ENCODE measurements at places on chromosomes 5 and 9.

- DNase-seq, result no peak
These were observed 382.4 kb downstream of the TMEM38B start for GRCh38 chr9:106076711-106077110.

GRCh38 chr9:72527801-72528195 lies 6.4 kb downstream of the TMC1 start:
- DNase-seq, result no peak

DNA sequence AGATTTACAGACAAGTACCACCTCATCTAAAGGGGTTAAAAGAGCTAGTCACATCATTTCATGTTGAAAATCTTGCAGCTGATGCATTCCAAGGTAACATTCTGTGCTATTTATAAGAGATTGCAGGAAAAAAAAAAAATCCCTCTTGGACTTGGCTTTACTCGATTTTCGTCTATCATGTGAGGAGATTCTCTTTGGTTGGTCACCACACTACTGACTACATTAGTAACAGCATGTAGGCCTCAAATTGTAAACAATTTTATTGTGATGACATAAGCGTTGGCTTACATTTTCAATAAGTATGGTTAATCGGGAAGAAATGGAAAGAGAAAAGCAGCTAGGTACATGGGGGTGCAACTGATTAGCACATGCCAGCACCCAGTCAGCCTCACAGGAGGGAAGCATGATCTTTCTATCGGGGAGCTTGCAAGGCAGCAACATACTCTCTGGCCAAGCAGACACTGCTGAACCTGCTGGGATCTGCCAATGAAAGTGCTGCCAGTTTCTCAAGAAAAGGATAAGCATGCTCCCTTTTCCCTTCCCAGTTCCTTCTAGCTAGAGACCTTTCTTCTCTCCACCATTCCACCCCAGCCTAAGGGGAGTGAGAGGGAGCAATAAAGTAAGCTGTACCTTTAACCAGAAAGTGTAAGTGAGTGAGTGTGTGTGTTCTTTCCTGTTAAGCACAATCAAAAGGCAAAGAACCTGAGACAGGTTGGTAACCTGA lies 7.5 kb downstream of the NREP start:
- DNase-seq, result no peak

DNA sequence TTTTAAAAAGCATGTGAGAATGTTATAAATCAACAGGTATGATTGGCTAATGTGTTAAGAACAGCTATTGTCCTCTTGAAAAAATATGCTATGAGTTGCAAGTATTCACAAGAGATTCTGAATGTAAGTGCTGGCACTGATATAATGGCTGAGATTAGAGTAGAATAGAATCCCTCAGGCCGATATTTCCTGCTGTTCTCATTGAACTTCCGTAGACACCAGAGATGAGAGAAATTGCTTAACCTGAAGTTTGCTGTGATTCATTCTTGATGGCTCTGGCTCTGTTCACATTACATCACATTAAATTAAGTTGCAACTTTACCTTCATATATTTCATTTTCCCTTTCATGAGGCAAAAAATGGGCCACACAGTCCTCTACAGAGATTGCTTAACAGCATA lies 114.5 kb downstream of the BAAT start:
- DNase-seq, result no peak

DNA sequence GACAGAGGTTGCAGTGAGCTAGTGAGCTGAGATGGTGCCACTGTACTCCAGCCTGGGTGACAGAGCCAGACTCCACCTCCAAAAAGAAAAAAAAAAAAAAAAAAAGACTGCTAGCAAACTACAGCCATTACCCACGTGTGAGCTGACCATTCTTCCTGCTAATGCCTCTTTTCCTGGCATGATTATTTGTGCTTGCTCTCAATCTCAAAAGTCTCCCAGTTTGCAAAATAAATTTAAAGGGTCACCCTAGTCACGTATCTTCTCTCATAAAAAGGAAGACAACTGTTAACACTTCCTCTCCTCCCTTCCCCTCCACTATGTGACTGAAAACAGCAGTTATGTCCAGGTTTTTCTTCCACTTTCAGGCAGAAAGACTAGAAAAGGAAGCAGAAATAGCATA lies 37.2 kb downstream of the TRIM36 start:
- no peak for DNase-seq

DNA sequence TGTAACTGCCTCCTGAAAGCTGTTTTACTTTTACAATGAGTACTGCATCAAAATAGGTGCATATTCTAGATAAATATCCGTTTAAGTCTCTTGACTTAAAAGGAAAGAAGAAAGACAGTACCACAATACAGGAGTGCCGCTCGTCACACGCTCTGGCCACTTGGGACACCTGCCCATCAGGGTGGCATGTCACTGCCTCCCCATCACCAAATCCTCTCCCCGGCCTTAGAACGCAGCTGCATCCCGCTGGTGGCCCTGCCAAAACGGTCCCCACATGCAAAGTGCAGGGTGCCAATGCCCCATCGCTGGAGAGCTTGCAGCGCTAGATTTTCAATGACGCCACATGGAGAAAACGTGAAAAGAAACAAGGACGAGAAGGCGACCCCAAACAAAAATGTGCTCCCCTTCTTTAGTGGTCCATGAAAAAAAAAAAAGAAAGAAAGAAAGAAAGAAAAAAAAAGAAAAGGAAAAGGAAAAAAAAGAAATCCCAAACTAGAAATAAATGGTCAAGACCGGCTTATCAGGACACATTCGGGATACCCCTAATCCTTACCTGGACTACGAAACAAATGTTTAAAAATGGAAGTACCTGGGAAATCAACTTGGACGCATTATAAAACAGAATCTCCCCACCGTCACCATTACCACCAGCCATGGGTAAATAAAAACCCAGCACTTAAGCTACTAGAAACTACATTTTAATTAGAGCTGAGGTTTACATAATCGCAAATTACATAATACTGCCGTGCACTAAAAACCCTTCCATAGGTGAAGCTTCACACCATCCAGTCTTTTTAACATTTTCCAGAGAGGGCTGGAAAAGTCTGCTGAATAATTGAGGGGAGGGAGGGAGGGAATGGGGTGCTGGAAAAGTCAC lies 1.0 kb downstream of the ANKH start:
- peak; percentile 82 for DNase-seq

DNA sequence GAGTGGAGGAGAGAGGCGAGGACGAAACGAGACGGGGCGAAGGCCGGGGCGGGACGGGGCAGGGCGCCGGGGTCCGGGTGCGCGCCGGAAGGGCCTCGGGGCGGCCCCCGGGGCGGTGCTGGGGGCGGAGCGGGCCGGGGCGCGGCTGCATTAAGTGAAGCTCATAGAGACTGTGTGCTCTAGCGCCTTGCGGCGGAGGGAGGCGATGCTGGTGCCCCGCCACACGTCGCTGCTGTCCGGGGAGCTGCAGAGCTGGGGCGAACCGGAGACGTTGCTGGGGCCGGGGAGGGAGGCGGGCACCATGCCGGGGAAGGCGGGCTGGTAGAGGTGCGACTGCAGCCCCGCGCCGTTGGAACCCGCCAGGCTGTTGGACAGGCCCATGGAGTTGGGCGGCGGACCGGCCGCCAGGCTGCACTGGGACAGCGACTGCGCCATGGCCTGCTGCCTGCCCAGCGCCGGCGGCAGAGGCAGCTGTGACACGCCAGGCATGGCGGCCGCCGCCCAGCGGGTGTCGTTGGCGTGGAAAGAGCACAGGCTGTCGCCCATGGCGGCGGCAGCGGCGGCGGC lies 8.3 kb downstream of the OTP start:
- no peak for DNase-seq

DNA sequence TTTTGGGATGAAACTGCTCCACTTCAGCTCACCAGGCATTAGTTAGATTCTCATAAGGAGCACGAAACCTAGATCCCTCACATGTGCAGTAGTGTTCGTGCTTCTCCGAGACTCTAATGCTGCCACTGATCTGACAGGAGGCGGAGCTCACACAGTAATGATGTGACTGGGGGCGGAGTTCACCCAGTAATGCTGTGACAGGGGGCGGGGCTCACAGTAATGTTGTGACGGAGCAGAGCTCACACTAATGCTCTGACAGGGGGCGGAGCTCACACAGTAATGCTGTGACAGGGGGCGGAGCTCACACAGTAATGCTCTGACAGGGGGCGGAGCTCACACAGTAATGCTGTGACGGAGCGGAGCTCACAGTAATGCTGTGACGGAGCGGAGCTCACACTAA lies 27.1 kb upstream of the LRRC14B start:
- DNase-seq, result no peak

GRCh38 chr5:137115152-137115551 lies 384.0 kb downstream of the SPOCK1 start:
- no peak for DNase-seq
